ENCODE measurements at places on chromosomes 16 and 17.

DNA sequence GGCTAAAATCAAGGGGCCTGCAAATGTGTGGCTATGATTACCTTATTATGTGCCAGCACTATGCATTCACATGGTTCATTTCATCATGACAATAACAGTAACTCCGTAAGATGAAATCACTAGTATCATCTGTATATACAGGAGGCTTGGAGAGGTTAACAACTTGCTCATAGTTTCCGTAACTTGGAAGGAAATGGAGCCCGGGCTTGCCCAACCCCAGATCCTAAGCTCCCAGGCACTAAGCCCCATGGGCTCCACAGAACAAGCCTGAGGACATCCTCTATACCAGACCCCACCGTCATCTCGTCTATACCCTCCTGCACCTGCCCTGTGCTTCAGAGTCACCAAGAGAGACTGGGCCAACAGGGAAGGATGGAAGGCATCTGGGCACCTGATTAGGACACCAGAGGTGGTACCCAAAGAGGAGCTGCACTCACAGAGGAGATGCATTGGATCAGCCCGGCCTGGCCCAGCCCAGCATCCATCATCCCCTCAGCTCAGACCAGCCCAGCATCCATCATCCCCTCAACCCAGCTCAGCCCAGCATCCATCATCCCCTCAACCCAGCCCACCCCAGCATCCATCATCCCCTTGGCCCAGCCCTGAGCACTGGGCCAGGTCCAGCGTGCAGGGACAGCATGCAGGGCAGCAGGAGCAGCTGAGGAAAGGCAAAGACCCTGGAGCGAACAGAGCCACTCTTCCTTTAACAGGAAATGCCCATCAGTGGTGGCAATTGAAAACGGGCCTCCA is 28.5 kb downstream of the NSMCE1 start:
- DNase-seq, result no peak

GRCh38 chr17:31688701-31689100 is 170.3 kb downstream of the COPRS start:
- no peak for DNase-seq

- no peak for DNase-seq
These were observed 32.7 kb upstream of the CACNG1 start for GRCh38 chr17:67011527-67012175.

DNA sequence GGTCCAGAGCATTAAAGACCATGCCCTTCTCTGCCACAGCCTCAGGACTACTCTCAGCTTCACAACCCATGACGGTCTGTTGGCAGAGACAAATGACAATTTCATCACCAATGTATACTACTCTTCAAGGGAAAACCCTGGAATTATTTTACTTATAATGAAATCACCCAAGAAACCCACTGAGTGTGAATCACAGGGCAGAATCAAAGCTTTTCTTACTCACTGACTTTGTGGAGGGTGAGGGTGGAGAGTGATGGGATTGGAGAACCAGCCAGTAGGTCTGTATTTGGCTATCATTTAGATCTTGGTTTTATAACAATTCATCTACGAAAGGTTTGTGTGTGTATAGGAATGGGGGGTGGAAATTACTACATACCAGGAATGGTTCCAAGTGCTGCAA is 442.6 kb downstream of the SHISA9 start:
- DNase-seq, result no peak

- DNase-seq, result no peak
These were observed 2.6 kb downstream of the CD300LB start for GRCh38 chr17:74528491-74529199.

DNA sequence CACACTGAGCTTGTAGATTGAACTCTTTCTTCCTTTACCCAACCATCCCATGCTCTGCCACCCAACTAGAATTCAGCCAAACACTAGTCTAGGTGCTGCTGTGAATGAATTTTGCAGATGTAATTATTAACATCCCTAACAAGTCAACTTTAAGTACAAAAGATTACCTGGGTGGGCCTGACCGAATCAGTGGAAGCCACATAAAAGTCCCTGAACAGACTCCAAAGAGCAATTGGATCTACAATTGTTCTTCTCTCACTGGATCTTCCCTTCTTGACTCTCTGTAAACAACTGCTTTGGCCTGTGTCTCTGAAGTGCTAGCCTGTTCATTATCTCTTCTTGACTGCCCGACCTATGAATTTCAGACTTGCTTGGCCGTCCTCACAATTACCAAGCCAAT is 67.9 kb downstream of the PMP22 start:
- no peak for DNase-seq

DNA sequence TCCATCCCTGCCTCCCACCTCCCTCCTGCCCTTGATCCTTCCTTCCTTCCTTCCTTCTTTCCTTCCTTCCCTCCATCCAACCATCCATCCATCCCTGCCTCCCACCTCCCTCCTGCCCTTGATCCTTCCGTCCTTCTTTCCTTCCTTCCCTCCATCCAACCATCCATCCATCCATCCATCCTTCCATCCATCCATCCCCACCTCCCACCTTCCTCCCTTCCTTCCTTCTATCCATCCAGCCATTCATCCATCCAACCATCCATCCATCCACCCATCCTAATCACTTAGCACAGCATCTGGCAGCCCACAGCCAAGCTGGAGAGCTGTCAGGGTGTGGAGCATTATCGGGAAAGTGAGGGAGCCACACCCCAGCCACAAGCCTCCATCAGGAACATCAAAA is 54.5 kb downstream of the TK2 start:
- no peak for DNase-seq

DNA sequence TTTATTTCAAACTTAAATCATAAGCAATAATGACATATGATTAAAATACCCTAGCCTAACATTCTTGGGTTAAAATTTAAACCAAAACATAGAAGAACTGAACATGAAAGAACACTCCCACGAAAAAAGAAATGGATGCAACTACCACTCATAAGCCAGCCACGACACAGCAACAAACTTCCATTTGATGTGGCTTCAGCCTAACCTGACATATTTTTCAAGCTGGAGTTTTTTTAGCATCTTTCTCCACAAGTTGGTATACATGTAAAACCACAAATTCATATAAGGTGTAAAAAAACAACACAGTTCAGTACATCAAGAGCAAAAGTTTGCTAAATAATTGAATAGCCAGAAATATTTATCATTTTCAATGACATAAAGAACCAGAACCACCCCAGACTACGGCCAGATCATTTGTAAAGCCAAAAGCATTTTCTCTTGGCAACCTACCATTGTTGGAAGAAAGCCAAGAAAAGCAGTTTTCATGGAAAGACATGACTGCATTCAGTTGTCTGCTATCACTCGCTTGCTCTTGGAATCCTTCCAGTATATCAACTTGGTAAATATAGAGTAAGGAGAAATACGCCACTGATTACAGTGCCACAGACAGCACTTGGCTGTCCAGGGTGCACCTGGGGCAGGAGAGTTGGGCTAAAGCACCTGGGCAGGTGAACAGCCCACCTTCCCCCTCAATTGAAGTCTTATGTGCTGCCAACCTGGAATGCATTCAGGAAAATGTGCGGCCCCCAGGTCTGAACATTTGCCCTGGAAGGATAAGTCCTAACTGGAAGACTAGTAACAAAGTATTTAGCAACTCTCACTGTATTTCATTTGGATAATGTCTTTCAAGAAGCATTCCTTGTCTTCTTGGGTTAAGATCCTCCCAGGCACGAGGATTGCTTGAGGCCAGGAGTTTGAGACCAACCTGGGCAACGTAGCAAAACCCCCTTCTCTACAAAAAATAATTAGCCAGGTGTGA is 60.5 kb downstream of the CREBBP start:
- DNase-seq, result no peak

DNA sequence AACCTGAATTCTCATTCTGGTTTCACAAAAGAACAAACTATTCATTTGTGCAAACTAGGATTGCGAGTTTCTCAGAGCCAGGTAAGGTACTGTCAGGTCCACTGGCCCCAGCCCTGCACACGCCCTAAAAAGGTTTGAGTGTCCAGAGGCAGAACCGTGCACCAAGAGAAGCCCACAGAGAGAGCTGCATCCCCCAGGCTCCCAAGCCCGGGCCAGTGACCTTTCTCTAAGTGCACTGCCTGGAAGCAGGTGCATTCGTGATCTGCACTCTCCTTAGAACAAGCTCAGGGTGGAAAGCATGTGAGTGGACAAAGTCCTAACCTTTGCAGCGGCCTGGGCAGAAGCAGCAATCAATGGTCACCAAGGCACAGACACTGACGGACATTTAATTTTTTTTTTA is 26.8 kb downstream of the MEAK7 start:
- no peak for DNase-seq

- no peak for DNase-seq
These were observed 275.5 kb downstream of the MAP2K4 start for GRCh38 chr17:12296209-12296625.

GRCh38 chr16:19882646-19883045 is 2.0 kb downstream of the GPRC5B start:
- no peak for DNase-seq

DNA sequence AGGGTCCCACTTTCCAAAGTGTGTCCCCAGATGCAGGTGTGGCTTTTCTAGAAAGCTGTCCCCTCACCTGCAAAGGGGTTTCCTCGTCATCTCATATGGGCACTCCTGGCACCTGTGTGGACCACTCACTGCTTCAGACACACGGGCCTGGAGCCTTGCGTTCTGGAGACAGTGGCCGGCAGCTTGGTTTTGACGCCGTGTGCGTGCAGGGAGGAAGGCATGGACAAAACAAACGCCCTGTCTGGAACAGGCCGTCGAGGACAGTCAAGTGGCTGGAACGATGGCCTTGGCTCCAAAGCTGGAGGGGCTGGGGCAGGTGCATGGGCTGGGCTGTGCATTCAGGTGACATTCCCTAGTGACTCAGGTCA is 13.0 kb upstream of the C16orf95 start:
- no peak for DNase-seq

- no peak for DNase-seq
These were observed 145.9 kb upstream of the PLCG2 start for GRCh38 chr16:81633147-81633619.

GRCh38 chr16:13961099-13961811 is 41.3 kb downstream of the ERCC4 start:
- DNase-seq, result no peak

GRCh38 chr16:64919929-64920607 is 201.8 kb downstream of the CDH11 start:
- no peak for DNase-seq

GRCh38 chr17:9188367-9188766 is 167.1 kb downstream of the NTN1 start:
- DNase-seq, result no peak

DNA sequence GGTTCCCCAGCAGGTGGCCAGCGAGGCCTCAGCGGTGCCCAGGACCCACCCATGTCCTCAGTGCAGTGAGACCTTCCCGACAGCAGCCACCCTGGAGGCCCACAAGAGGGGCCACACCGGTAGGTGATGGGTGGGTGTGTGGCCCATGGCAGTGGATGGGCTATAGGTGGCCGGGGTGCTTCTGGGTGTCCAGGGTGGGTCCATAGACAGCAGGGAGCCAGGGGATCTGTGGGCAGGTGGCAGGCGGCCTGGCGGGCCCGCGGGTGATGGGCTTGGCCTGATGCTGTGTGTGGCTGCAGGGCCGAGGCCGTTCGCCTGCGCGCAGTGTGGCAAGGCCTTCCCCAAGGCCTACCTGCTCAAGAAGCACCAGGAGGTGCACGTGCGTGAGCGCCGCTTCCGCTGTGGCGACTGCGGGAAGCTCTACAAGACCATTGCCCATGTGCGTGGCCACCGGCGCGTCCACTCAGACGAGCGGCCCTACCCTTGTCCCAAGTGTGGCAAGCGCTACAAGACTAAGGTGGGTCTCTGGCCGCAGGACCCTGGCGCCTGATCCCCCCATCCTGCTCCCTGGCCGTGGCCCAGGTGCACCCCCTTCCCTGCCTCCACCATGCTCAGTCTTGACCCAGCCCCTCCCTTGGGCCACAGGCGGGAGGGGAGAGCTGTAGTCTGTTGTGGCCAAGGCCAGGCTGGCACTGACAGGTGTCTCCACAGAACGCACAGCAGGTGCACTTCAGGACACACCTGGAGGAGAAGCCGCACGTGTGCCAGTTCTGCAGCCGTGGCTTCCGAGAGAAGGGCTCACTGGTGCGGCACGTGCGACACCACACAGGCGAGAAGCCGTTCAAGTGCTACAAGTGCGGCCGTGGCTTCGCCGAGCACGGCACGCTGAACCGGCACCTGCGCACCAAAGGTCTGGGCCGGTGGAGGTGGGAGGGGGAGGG is 2.1 kb upstream of the DNASE1L2 start:
- no peak for DNase-seq

DNA sequence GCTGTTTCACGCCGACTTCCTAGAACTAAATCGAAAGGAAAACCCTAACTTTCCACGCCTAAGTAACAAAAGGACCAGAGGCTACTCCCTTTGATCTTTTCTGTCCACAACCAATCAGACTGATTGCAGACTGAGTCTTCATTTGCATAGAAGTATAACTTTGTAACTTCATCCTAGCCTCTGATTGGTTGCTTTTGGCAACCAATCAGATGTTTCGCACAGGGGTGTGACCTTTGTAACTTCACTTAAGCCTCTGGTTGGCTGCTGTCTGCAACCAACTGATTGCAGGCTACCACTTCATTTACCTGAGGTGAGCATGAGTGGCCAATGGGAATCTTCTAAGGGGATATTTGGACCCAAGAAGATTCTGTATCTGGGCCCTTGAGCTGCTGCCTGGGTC is 17.4 kb upstream of the ICAM2 start:
- DNase-seq, result no peak

- no peak for DNase-seq
These were observed 70.4 kb downstream of the KSR1 start for GRCh38 chr17:27526604-27527002.

GRCh38 chr17:80166446-80166845 is 3.4 kb upstream of the CARD14 start:
- DNase-seq, result no peak

- DNase-seq, result no peak
These were observed 12.1 kb downstream of the ATP2C2 start for GRCh38 chr16:84380405-84380804.

DNA sequence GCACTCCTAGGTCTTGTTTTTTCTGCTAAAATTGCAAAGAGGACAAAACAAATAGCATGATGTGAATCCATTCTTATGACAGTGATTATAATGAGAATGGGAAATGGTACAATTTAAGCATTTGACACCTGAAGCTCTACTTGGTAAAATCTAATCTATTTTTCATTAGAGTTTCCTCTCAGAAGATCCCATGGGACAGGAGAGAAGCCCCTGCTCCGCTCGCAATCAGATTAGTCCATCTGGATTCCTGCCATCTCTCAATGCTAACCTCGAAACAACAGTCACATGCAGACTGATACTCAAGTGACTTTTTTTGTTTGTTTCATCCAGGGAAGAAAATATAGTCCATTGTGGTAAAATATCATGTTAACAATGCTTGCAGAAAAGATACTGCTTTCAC is 107.4 kb upstream of the TOM1L1 start:
- DNase-seq, result no peak

- DNase-seq, result no peak
These were observed 5.5 kb downstream of the ODF4 start for GRCh38 chr17:8345052-8345690.

DNA sequence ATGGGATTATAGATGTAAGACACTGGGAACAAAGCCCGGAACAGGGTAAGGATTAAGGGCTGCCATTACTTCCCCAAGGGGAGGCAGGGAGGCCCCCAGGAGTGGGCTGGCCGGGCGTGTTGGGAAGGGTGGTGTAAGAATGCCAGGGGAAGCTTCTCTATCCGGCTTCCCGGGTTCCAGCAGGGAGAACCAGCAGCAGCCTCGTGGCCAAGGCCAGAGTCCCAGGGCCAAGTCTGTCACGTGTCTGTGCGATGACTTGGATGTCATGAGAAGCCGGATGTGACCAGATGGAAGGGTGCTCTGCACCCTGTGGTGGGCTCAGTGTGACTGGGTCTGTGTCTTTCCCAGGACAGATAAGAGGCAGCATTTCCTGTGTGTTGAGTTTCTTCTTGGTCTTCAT is 52.1 kb downstream of the SCNN1B start:
- DNase-seq, result no peak
